ENCODE measurements at places on chromosomes 5 and 9. TPM values are rescaled to one million over a fixed set of nuclear protein-coding genes. Genes with fewer than 3 reads are reported as not detected.

DNA sequence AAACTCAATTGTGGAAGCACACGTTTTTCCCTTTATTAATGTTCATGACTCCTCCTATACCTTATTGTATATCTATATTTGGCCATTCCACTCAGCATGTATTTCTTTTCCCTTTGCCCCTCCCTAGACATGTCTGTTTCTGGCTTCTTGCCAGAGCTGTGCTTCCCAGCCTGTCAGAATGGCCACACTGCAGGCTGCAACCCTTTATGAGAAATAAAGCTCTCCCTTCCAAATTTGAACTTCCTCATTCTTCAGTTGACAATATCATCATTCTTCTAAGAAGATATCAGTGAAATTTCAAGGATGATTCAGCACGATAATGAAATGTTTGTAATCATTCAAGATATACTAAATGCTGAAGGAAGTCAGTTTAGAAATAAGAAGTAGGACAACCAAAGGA is 107.6 kb upstream of the PRSS3 start:
- no peaks in the 10 kb centered on the region for H3K27me3 ChIP-seq
- H3K4me3 ChIP-seq: no peak overlapping the region
- no peaks in the 10 kb centered on the region for H3K4me1 ChIP-seq
- H3K27ac ChIP-seq: no peak overlapping the region

GRCh38 chr5:166952048-166952447 is 1339.4 kb upstream of the WWC1 start:
- H3K27me3 ChIP-seq: no peaks in the 10 kb centered on the region
- no peak overlapping the region for H3K27ac ChIP-seq
- H3K4me3 ChIP-seq: no peak overlapping the region
- H3K4me1 ChIP-seq: peaks cover 7% of the 10 kb centered on the region
- DNase-seq: no peak
- no peaks in the 10 kb centered on the region for H3K36me3 ChIP-seq

DNA sequence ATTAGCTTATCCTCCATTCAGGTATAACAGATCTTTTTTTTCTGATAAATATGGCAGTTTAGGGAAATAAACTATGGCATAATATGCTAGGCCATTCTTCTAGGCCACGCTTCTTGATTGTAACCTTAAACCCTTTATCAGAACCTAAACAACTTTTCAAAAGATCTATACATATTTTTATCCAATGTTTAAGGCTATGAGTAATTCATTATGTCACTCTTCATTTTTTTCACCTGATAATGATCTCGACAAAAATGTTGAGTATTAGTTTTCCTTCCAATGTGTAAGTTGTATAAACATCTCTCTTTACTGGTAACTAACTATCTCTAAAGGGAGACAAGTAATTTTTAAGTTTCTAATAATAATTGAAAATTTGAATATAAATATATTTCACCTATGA is 2.4 kb upstream of the PCDHB4 start:
- H3K36me3 ChIP-seq: peaks cover 21% of the 10 kb centered on the region
- DNase-seq: no peak

GRCh38 chr9:129320575-129321285 is 142.7 kb upstream of the IER5L start:
- DNase-seq: peak; percentile 65
- H3K36me3 ChIP-seq: no peaks in the 10 kb centered on the region
- no peaks in the 10 kb centered on the region for H3K27me3 ChIP-seq

DNA sequence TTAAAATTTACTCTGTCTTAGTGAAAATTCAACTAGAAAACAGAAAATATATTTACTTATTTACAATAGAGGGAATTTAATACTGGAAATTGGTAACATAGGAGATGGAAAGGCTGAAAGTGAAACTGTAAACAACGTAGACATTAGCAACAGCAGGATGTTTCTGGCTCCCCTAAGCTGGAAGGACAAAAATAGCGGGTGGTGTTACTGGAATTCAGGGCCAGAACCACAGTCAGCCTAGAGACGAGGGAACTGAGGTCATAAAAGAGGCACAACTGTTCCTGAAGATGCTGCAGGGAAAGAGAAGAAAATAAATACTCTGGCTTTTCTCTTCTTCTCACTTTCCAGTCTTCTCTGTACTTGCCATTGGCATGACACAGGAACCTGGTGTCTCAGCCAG is 80.4 kb upstream of the NIPBL start:
- no peaks in the 10 kb centered on the region for H3K36me3 ChIP-seq
- no peaks in the 10 kb centered on the region for H3K27me3 ChIP-seq
- H3K4me3 ChIP-seq: no peak overlapping the region
- no peak overlapping the region for H3K27ac ChIP-seq
- DNase-seq: no peak
- no peaks in the 10 kb centered on the region for H3K4me1 ChIP-seq

DNA sequence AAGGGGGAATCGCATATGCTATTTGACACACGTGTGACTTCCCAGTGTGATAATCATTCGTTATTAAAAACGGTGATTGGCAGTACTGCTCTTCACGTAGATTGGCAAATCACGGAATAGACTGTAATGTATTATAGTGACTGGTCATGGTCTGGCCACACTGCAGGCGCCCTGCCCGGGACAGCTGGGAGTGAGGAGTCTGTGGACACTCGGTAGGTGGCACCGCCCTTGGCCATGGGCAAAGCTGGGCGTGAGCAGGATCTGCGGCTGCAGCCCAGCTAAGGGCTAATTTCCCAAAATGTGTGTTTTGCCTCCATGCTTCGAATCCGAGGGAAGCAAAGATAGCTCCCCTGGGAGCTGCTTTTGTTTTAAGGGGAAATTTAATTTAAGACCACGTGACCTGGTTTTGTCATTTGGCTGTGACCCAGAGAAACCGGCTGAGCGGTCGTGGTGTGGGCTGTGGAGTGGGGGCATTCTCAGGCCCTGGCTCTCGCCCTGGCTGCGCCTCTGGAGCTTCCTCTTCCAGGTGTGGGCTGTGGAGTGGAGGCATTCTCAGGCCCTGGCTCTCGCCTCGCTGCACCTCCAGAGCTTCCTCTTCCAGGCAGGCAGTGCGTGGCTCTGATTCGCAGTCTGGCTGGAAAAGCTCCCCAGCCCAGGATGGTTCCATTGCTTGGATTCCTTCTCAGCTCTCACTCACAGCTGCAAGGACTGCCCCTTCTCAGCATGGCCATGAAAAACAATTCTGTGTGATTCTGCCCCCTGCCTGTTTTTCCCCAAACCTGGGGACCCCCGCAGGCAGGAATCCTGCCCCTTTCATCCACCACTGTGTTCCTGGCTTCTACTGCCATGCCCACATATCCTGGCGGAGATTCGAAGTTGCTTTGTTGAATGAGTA is 131.1 kb downstream of the OLFM1 start:
- no peaks in the 10 kb centered on the region for H3K27me3 ChIP-seq
- H3K4me1 ChIP-seq: peaks cover 48% of the 10 kb centered on the region
- DNase-seq: peak; percentile 40
- H3K4me3 ChIP-seq: no peak overlapping the region
- no peaks in the 10 kb centered on the region for H3K36me3 ChIP-seq

DNA sequence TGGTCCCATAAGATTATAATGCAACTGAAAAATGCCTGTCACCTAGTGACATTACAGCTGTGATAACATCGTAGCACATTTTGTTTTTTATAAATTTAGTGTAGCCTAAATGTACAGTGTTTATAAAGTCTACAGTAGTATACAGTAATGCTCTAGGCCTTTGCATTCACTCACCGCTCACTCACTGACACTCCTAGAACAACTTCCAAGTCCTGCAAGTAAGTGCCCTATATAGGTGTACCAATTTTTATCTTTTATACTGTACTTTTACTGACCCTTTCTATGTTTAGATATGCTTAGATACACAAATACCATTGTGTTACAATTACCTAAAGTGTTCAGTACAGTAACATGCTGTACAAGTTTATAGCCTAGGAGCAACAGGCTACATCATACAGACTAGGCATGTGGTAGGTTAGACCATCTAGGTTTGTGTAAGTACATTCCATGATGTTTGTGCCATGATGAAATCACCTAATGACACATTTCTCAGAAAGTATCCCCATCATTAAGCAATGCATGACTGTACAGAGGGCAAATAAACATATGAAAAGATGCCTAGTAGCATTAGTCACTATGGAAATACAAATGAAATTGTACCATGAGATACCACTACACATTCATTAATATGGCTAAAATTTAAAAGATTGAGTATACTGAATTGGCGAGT is 127.6 kb downstream of the TRPM6 start:
- no peak for DNase-seq
- no peaks in the 10 kb centered on the region for H3K4me1 ChIP-seq
- no peaks in the 10 kb centered on the region for H3K36me3 ChIP-seq
- no peak overlapping the region for H3K4me3 ChIP-seq
- H3K27ac ChIP-seq: no peak overlapping the region

- H3K4me1 ChIP-seq: no peaks in the 10 kb centered on the region
- no peaks in the 10 kb centered on the region for H3K36me3 ChIP-seq
- no peak overlapping the region for H3K4me3 ChIP-seq
- no peak overlapping the region for H3K27ac ChIP-seq
These were observed 91.9 kb downstream of the CEMIP2 start for GRCh38 chr9:71676460-71676859.

DNA sequence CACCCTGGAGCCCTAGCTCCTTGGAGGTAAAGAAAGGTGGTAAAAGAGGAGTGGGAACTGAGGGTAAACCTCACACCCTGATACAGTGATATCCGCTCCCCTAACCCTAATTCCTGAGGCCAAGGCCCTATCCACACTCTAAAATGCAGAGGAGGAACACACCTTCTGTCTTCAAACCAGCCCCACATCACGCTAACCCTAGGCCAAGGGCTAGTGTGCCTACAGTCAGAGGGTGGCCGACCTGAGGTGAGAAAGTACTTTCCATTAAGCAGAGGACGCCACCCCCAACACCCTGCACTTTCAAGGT is 590 bp downstream of the HDAC3 start:
- H3K4me1 ChIP-seq: peaks cover 5% of the 10 kb centered on the region
- H3K27me3 ChIP-seq: peaks cover 16% of the 10 kb centered on the region
- H3K27ac ChIP-seq: no peak overlapping the region

DNA sequence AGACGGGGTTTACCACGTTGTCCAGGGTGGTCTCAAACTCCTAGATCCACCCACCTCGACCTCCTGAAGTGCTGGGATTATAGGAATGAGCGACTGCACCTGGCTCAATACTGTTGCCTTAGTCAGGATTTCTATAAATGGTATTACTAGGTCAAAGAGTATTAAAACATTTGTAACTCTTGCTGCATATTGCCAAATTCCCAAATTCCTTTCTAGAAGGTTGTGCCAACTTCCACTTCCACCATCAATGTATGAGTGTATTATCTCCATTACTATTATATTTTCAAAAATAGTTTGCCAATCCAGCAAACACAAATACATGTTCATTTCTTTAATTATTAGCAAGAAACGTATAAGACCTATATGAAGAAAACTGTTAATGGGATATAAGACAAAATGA is 10.6 kb downstream of the PTGR1 start:
- H3K4me3 ChIP-seq: no peak overlapping the region
- peaks cover 5% of the 10 kb centered on the region for H3K36me3 ChIP-seq

DNA sequence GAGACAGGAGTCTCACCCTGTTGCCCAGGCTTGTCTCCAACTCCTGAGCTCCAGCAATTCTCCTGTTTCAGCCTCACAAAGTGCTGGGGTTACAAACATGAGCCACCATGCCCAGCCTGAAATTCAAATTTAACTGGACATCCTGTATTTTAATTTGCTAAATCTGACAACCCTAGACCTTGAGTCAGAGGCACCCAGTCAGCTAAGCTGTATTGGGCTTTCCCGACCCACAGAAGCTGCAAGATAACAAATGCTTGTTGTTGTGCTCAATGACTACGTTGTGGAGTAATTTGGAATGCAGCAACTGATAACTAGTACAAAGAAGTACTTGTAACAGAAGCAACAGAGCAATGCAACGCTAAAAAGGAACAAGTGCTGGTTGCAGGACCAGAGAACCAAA is 533.1 kb downstream of the NTRK2 start:
- H3K4me1 ChIP-seq: no peaks in the 10 kb centered on the region
- no peak overlapping the region for H3K27ac ChIP-seq
- DNase-seq: no peak
- no peak overlapping the region for H3K4me3 ChIP-seq
- H3K27me3 ChIP-seq: no peaks in the 10 kb centered on the region
- H3K36me3 ChIP-seq: no peaks in the 10 kb centered on the region

- peaks cover 4% of the 10 kb centered on the region for H3K4me1 ChIP-seq
- DNase-seq: no peak
- no peak overlapping the region for H3K4me3 ChIP-seq
These were observed 5.5 kb upstream of the DBN1 start for GRCh38 chr5:177478711-177479646.

DNA sequence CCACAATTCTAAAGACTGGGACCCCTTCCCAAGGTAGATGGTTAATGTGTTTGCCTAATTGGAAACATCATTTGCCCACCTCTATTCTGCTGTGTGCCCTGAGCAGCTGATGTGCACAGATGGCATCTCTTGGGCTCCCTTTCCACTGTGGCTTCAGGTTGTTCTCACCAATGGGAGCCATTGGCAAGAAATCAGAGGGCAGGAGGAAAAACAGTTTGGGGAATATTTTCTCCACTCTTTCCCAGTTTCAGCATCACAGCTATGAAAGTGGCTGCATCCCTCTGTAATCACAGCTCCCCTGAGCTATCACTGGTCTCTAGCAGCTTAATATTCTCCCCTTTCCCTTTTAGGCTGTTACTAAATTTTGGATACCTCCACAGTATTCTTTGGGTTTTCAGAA is 911.6 kb upstream of the SEMA6A start:
- H3K4me3 ChIP-seq: no peak overlapping the region
- DNase-seq: no peak
- no peaks in the 10 kb centered on the region for H3K27me3 ChIP-seq

TLR4 gene
- 0.22 TPM for total RNA-seq

PCDHGC3 gene
- total RNA-seq: 14.7 TPM

RNF224 gene
- total RNA-seq: not detected

TMEFF1 gene
- total RNA-seq: 103 TPM

CENPH gene
- 160 TPM for total RNA-seq

FOXD4L4 gene
- 0.15 TPM for total RNA-seq

ATP10B gene
- total RNA-seq: not detected
